Fibroblast of upper back skin (primary cell): ENCODE measurements at places on chromosomes 11 and 22.
A peak's percentile ranks its signal among the peaks of the same experiment; 100 is the strongest.

DNA sequence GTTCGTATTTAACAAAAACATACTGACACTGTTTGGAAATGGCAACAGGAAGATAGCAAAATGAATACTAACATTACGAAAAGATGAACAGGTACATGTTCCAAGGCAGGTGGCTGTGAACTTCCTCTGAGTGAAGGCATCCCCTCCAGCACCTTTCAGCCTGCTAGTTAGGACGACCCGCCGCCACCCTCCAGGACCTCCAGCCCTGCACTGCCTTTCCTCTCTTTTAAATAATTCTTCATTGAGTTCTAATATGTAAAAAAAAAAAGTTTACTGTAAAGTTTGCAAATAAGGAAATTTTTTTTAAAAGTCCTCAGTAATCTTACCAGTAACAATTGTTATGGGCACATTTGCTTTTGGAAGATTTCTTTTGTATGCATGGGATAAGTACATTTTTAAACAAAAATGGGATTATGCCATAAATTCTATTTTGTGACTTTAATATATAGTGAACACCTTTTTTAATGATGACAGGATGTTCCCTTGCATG is 6.0 kb downstream of the NEAT1 start:
- DNase-seq = peak; percentile 46

DNA sequence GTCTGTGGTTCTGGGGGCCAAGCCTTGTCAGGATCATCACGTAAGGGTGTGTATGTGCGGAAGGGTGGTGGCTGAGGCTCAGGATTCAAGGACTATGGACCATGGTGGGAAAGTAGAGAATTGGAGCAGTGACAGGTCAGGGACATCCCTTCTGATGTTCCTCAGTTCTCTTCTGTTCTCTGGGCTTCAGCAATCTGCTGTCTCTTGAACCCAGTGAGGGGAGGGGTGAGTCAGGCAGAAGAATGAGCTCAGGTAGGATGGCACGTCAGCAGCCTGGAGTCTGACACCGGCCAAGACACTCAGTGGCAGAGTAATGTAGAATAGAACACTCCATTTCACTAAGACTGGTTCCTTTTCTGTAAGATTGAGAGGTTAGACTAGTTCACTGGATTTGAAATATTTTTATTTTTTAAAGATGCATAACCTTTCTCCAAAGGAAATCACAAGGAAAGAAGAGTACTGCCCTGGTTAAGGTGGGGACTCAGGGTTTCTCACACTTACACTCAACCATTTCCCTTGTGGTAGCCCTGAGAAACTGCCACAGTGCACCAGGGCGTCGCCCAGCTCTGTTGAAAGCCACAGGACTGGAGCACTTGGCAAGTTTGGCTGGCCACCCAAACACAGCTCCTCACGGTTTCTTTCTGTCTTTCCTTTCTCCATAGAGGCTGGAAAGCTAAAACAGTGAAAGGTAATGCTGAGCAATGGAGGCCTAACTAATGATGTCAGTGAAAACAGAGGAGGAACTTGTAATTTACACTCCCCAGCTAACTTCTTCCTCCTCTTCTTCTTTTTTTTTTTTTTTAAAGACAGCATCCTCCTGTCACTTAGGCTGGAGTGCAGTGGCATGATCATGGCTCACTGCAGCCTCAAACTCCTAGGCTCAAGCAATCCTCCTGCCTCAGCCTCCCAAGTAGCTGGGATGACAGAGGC is 23.1 kb upstream of the MICAL2 start:
- peak; percentile 83 for DNase-seq

GRCh38 chr11:34206407-34207300 is 101.2 kb downstream of the NAT10 start:
- peak; percentile 55 for DNase-seq

DNA sequence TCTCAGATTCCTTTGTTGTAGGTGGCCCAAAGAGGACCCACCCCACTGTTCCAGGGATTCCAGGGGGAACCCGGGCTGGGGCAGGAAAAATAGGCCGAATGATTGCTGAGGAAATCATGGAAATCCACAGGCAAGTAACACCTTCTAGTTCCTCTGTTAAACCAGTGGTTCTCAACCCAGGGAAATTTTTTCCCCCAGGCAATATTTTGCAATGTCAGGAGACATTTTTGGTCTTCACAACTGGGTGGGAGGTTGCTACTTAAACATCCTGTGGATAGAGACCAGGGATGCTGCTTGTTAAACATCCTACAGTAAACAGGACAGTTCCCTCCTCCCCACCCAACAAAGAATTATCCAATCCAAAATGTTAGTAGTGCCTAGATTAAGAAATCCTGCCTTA is 84.7 kb downstream of the BTBD10 start:
- no peak for DNase-seq

DNA sequence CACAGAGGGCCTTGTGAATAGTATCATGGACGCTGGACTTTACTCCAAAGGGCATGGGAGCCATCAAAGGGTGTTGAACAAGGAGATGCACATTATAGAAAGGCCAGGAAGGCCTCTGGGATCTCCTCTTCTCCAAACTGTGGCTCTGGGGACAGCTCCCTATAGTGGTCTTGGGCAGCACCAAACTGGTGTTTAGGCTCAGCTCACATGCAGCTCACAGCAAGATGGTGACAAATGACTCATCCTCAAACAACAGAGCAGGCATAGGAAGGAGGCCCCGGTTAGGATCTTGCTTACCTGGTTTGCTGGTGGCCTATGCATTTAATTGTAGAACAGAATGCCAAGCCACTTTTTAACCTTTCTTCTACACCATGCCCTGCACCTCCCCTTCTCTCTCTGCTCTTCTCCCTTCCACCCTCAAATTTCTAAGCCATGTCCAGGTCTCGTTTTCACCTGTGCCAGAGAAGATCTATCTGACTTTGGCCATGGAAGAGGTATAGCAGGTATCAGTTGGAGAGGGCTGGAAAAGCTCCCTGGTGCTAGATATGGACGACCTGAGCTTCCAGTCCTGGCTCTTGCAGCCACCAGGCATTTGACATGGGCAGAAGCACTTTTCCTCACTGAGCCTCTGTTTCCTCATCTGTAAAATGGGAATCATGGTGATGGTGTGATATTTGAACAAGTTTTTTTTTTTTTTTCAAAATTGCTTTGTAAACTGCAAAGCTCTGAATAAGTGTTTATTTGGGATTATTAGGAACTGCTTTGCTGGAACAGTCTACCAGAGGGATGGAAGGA is 14.4 kb upstream of the EHF start:
- no peak for DNase-seq

- no peak for DNase-seq
Measured at GRCh38 chr11:9738707-9739106, 74.8 kb downstream of the SWAP70 start.

- DNase-seq = peak; percentile 39
Measured at GRCh38 chr11:67572747-67573419, 10.7 kb upstream of the GSTP1 start.
